ENCODE measurements at places on chromosomes 6 and 20.
A peak's percentile ranks its signal among the peaks of the same experiment; 100 is the strongest.

DNA sequence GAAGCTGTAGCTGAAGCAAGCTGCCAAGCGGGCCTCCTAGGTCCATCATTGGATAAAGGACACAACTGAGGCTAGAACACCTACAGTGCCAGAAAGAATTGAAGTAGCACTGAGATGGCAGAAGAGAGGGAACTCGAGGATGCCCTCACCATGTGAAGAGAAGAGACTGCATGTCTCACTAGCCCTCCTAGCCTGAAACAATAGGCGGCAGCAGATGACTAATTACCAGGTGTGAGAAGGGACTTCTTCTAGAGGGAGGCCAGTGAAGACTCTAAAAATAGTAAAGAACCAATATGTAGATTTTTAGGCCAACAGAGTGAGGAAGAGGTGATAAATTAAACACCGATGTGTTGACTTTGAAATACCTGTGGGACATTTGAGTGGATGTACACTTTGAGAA is 50.3 kb downstream of the LGSN start:
- no peak for DNase-seq

DNA sequence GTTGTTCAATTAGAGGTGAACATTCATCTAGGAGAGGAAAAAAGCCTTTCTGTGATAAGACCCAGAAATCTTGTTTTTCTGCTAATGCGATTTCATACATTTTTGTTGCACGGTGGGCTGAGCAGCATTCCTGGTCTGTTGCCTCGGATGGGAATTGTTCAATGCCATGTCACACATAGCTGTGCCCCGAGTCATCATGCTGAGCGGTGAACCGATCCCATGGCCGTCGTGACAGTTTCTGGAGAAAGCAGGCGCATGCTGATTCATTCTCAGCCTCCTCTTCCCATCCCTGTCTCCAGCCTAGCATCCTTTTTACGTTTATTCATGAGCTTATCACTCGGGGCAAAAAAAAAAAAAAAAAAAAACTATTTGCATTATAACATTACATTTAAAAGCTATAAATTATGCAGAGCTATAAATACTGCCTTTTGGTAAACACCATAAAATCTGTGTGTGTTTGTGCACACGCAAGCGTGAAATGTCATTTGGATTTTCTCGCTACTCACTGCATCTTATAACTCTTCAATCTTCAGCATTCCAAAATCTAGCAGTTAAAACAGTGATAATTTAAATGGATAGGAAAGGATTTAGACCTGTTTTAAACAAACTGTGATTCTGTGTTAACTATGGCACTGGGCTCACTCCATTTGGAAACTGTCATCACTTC is 58.9 kb upstream of the IFNGR1 start:
- DNase-seq, result no peak

DNA sequence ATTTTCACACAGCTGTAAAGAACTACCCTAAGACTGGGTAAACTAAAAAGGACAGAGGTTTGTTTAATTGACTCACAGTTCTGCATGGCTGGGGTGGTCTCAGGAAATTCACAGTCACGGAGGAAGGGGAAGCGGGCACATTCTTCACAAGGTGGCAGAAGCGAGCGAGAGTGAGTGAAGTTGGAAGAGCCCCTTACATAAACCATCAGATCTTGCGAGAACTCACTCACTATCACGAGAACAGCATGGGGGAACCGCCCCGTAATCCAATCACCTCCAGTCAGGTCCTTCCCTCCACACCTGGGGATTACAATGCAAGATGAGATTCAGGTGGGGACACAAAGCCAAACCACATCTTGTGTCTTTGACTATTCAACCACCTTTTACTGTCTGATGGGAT is 700.5 kb downstream of the TENT5A start:
- DNase-seq, result no peak

DNA sequence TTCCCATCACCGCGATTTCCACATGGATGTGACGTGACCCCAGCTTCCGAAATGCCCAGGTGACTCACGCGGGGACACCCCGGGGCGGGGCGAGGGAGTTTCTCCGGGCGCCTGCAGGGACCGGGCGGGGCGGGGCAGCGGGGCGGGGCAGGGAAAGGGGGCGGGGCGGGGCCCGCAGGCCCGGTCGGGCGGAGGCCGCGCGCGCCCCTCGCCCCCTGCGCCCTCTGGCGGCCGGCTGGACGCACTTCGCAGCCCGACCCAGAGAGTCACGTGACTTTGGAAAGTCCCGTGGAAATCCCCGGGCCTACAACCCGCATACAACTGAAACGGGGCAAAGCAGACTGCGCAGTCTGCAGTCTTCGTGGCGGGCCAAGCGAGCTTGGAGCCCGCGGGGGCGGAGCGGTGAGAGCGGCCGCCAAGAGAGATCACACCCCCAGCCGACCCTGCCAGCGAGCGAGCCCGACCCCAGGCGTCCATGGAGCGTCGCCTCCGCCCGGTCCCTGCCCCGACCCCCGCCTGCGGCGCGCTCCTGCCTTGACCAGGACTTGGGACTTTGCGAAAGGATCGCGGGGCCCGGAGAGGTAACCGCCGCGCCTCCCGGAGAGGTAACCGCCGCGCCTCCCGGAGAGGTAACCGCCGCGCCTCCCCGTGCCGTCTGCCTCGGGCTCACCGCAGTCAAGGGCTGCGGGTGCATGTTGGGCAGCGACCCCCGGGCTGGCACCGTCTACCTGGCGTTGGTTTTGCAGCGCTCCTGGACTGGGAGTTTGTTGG is at the start of gene TNFAIP3:
TNFAIP3 (plus strand) TSS at position 346 of the 771 bp plus-strand sequence. CDS start 3,969 bp downstream, outside the sequence.
- DNase-seq, result peak; percentile 79

- DNase-seq, result peak; percentile 56
These were observed 50.7 kb upstream of the SIRPA start for GRCh38 chr20:1844325-1845162.

DNA sequence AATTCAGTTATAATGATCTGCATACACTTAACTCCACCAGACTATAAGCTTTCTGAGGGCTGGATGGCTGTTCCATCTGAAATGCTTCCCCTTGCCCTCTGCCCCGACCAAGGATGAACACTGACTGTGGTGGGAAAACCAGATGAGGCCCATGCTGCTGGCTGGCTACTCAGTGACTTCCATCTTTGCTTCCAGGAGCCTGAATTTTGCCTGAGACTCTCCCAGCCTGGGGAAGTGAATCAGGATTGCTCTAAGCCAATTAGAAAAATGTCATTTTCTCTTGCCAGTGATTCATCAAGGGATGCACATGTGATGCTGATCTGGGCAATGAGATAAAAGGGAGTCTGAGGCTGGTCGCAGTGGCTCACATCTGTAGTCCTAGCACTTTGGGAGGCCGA is 1.7 kb upstream of the TOMM34 start:
- DNase-seq, result no peak

- DNase-seq, result no peak
These were observed 9.5 kb upstream of the MICA start for GRCh38 chr6:31393932-31394331.

GRCh38 chr20:58557733-58558342 is 42.6 kb upstream of the APCDD1L start:
- no peak for DNase-seq

DNA sequence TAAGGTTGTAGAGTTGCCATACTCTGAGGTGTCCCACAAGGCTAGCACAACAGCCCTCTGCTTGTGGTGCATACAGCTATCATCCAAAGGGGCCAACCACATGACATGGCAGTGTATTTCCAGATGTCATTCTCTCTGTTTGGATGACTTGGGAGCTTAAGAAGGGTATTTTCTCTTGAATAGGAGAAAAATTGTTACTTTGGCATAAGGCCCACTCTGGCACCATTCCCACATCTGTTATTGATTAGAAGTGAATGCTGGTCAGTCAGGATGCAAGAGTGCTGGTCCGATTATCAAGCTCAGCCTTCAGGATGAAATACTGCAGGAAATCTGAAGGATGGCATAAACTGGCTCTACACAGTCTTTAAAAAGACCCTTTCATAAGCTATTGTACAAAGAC is 83.6 kb upstream of the C20orf144 start:
- no peak for DNase-seq

GRCh38 chr6:152368751-152369624 is 268.2 kb downstream of the SYNE1 start:
- no peak for DNase-seq

- DNase-seq, result no peak
These were observed 859 bp upstream of the RAE1 start for GRCh38 chr20:57350081-57350710.

DNA sequence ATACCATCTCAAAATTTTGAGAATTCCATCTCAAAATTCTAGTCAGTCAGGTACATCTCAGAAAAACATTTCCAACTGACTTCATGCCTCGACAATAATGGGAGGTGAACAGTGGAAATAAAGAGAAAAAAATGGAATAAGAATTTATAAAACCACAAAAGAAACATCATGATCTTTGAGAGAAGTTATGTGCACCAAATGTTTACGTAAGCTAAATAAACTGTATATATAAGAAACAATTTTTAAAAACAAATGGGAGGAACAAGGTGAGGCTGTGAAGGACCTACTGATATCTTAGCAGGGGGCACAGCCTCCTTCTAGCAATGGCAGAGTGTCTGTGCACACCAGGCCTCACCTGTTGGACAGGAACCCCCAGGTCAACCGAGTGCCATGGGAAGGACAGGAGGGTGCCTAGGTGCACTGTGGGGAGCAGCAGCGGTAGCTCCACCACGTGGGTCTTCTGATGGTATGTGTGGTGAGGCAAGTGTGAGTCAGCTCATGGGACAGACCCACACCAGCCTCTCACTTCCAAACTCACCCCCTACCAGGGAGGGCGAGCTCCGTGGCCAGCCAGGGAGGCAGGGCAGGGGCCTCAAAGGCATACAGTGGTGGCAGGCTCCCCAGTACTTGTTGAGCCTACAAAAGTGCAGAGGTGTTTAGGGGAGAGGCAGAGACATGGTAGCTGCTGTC is 23.2 kb downstream of the DIDO1 start:
- DNase-seq, result no peak

DNA sequence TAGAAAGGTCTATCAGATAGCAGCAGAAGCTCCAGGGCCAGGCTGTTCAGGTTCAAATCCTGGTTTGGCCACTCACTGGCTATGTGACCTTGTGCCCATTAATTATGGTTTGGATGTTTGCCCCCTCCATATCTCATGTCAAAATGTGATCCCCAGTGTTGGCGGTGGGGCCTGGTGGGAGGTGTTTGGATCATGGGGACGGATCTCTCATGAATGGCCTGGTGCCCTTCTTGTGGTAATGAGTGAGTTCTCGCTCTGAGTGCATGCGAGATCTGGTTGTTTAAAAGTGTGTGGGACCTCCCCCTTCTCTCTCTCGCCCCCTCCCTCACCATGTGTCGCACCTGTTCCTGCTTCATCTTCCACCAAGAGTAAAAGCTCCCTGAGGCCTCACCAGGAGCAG is 240.9 kb downstream of the LRFN2 start:
- no peak for DNase-seq

DNA sequence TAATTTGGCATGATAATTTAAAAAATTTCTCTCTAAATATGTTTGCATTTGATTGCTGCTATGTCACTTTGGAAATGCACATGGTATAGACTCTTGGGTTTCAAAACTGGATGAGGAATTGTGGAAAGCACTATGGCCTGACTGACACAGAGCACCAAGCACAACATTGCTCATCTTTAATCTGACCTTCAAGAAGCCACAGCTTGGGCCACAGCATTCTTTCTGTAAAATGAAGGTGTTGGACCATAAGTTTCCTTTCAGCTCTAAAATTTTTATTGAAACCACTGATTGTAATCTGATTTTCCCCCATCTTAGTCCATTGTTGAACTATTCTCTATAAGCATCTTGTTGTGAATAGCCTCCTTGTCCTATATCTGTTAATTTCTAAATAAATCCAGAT is 41.0 kb downstream of the QKI start:
- no peak for DNase-seq

GRCh38 chr6:108592371-108593337 is 31.9 kb downstream of the FOXO3 start:
- no peak for DNase-seq

DNA sequence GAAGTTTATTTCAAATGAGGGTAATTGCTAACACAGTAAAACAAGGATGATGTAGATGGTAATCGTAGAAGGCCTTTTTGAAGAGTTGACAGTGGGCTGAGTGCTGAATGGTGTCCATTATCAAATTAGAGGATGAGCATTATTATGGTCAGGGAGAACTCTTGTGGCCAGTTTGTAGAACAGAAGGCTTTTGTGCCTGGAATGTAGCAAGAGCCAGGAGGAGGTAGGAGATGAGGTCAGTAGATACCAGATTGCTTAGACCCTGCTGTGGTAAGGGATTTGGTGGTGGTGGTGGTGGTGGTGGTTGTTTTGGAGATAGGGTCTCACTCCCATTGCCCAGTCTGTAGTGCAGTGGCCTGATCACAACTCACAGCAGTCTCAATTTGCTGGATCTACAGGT is 6.2 kb downstream of the CSE1L start:
- no peak for DNase-seq

- DNase-seq, result no peak
These were observed 193.3 kb upstream of the SYNDIG1 start for GRCh38 chr20:24275946-24276705.

DNA sequence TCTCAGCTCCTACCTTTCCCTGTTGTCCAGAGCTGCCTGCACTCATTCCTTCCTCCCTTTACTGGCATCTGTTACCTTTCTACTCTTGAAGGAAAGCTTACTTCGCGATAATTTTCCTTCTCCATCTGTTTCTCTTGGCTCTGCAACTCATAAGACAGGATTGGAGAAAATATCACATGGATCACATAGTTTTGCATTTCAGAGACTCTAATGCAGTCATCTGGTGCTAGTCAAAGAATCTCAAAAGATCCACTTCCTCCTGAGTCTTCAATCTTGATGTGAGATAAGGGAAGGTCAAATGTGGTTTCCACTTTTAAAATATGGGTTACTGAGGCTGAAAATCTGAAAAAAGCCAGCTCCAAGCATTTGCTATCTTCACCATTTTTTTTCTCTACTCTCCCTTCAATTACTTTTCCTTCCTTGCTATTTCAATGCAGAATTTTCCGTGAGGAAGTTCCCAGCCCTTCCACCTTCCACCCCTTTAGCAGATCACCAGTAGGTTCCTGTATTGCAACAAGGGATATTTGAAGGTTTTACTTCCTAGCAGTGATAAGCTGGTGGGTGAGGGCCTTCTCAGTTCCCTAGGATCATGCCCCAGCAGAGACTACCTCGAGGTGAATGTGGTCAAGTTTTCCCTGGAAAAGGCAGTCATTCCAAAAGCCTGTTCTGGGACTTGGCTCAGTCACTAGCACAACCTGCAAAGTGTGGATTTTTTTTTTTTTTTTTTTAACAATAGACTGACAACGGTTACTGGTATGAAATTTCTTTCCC is 62.8 kb upstream of the LRRC1 start:
- no peak for DNase-seq

- DNase-seq, result no peak
These were observed 1.1 kb downstream of the CTSA start for GRCh38 chr20:45892049-45892825.

GRCh38 chr6:160055378-160055777 is 66.2 kb upstream of the SLC22A1 start:
- no peak for DNase-seq

Data from ascending aorta (tissue), 2 donors.